Activated CD4-positive, alpha-beta T cell treated with anti-CD3 and anti-CD28 coated beads, Interleukin-2, amount 10 ng/mL, durations not matched to agents 24 days and 14 days (primary cell): ENCODE measurements at places on chromosomes 2 and 18. TPM values are rescaled to one million over a fixed set of nuclear protein-coding genes. Genes with fewer than 3 reads are reported as not detected.

PCARE gene
- total RNA-seq, result not detected in 2 replicates

MXD1 gene
- total RNA-seq, result 11.7 and 12.6 TPM in 2 replicates

CNGA3 gene
- not detected in 2 replicates for total RNA-seq

IL1F10 gene
- total RNA-seq, result not detected in 2 replicates

SGO2 gene
- 25.7 and 27.2 TPM in 2 replicates for total RNA-seq

POMC gene
- 6.9 and 7.2 TPM in 2 replicates for total RNA-seq

SERPINB10 gene
- not detected in 2 replicates for total RNA-seq

RAMP1 gene
- total RNA-seq, result 17.6 TPM in 2 replicates

FEV gene
- not detected in 2 replicates for total RNA-seq

SLC11A1 gene
- 0.12 and 0.19 TPM in 2 replicates for total RNA-seq

SP9 gene
- not detected in 2 replicates for total RNA-seq

BCL2 gene
- total RNA-seq, result 80.5 and 81.3 TPM in 2 replicates

MOGAT1 gene
- total RNA-seq, result not detected in 2 replicates

FRZB gene
- not detected in 2 replicates for total RNA-seq

ITGB6 gene
- not detected in 2 replicates for total RNA-seq

CYP27C1 gene
- not detected in 2 replicates for total RNA-seq

EVA1A gene
- not detected in 2 replicates for total RNA-seq

SPRED2 gene
- total RNA-seq, result 7.7 and 9.2 TPM in 2 replicates

GALNT14 gene
- 0.31 and 0.33 TPM in 2 replicates for total RNA-seq

AQP12B gene
- total RNA-seq, result not detected in 2 replicates

RGPD4 gene
- not detected in 2 replicates for total RNA-seq
